ENCODE measurements at places on chromosomes 3 and 15.

- peak; percentile 9 for DNase-seq
Observed at GRCh38 chr3:45937206-45938042, 5.8 kb upstream of the CXCR6 start.

- DNase-seq, result no peak
Observed at GRCh38 chr15:97237160-97237559, 723.3 kb upstream of the ARRDC4 start.

- no peak for DNase-seq
Observed at GRCh38 chr3:47541583-47542108, 28.1 kb upstream of the ELP6 start.

DNA sequence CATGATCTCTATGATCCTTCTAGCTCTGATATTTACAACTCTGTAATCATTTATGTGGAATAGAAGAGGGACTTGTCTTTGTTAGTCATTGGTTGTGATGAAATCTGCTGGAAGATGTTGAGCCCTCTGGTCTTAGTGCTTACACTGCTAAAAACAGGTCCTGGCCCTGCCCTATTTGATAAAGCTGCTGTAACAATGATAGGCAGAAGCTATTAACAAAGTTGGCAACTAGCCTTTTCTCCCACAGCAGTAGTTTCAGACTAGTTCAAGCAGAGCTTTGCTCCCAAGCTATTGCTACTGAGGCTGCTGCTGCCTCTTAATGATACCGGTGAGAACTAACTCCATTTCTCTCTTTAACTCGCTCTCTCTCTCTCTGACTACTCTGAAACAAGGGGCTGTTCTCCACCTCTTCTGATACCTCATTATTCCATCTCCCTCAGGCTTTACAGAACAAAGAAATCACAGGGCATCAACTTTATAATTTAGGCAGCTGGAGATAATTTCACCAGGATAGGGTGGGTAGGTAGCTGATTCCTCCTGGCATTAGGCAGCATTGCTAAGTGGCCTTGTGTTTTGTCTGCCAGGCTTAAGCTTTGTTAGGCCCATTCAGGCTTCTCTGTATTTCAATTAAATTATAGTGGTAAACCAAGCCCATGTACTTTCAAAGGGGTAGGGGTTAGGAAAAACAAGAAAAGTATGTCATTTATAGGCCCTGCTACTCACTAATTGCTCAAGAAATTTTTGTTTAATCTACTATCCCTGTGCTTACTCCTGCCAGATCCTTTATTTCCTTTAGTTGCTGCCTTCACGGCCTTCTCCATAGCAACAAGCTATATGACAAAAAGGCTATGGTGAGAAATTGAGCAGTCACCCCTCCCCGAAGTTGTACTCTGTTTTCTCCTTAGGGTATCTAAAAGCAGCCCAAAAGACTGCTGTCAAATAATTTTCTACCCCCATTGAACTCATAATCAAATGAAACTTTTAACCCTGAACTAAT lies 139.6 kb downstream of the RBPMS2 start:
- no peak for DNase-seq

GRCh38 chr3:112670824-112671223 lies 29.9 kb upstream of the CCDC80 start:
- DNase-seq, result no peak

DNA sequence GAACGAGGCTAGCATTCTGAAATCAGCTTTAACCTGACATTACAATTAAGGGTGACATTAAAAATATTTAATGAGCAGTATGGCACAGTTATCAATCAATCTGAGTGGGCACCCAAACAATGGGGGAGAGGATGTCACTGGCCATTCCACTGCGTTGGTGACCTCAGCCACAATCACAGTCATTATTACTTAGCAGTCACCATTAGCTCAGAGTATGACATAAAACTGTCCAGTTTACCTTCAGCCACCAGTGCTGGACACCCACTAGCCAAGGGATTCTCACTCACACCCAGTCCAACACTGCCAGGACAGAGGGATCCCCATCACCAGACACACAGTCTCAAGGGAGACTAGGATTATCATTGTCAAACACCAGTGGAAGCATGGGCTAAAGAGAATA lies 17.5 kb upstream of the REC114 start:
- DNase-seq, result no peak

- DNase-seq, result no peak
Observed at GRCh38 chr3:108998436-108998835, 44.8 kb upstream of the GUCA1C start.

DNA sequence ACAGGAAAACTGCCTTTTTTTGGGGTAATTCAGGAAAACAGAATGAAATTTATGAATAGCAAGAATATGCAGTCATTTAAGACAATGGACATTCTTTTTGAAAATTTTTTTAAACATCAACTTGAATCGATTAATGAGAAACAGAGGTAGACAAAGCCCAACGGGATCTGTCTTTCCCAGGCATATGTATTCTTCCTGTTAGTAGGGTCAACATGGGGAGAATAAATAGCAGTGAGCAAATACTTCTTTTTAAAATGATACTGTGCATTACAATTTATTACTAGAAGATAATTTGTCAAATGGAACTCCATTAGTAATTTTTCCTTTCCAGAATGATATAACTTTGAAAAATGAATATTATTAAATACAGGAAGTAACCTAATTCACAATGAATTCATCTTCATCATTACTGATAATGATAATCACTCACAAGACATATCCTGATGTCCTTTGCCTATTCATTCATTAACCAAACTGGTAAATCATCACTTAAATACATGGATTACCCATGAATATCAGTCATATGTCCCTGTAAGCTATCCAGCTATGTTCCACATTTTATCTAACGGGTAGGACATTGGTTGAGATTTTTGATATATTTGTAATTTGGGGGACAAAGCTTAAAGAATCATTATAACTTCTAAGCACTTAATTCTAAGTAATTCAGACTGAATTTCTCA lies 209.2 kb upstream of the CDIN1 start:
- DNase-seq, result no peak

DNA sequence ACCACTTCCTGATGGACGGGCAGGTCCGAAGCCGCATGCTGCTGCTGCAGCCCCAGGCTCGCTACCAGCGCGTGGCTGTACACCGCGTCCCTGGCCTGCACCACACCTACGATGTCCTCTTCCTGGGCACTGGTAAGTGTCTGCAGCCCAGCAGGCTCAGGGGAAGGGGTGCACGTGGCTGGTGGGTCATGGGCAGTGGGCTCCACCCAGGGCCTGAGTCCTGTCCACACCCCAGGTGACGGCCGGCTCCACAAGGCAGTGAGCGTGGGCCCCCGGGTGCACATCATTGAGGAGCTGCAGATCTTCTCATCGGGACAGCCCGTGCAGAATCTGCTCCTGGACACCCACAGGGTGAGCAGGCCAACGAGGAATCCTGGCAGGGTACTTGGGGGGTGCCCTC lies 8.7 kb downstream of the CIB1 start:
- DNase-seq, result no peak

DNA sequence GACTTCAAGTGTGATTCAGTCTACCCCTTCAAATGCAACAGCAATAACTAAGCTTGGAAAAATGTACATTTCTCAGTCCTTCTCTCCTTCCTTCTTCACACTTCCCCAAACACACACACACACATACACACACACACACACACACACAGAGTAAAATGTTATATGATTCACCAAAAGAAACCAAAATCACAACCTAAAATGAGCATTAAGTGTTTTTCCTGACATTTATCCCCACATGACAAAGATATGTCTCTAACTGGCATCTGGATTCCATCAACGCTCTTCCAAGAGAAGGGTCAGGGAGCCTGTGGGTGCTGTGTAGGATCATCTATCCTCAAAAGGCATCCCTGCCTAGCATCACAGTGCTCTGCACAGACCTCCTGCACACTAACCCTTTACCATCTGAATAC lies 21.0 kb downstream of the PDZRN3 start:
- DNase-seq, result no peak

DNA sequence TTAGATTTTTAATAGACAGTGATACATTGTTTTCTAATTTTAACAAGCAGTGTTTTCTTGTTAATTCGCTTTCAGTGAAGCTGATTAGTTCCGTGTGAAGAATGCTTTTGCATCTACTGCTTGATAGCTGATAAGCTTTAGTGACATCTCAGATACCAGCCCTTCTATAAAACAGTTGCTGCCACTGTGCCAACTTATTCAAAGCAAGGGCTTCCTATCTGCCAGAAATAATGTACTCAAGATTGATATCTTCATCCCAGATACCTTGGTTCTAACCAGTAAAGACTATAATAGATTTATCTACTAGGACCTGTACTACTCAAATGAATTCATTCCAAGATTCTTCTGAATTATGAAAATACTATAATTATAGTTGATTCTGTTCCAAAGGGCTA lies 30.4 kb downstream of the RARB start:
- DNase-seq, result no peak

DNA sequence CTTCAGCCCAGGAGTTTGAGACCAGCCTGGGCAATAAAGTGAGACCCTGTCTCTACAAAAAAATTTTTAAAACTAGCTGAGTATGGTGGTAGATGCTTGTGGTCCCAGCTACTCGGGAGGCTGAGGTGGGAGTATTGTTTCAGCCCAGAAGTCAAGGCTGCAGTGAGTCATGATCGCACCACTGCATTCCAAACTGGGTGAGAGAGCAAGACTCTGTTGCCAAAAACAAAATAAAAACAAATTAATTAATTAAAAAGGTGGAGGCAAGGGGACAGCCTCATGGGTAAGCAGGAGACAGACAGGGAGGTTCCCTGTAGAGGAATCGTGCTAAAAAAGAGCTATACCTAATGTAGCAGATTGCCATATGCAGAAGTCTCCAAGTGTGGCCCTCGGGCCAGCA lies 12.6 kb downstream of the HAPLN3 start:
- no peak for DNase-seq

DNA sequence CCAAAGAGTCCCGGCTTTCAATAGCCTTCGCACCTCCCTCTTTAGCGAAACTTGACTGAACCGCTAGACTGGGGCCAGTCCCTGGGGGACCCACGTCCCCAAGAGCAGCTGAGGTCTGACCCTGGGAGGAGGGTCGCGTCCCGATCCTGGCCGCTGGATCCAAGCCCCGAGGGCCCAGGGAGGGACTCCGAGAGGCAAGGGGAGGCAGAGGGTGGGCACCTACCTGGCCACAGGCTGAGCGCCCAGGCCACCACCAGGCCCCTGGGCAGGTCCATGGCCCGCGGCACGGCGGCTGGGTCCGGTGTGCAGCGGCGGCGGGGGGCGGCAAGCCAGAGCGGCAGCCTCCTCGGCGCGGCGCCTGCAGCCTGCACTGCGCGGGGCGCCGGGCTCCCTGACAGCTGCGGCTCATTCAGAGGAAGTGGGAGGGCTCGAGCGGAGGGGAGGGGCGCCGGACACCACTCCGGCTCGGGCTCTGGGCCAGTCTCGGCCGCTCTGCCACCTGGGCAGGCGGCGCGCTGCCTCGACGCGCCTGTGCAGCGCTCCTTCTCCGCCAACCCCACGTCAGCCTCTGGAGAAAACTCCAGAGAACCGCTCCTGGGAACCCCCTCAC lies at the start of gene ITGA11:
Gene ITGA11, minus strand, starts transcription at position 372 of the 610 bp plus-strand sequence. Its CDS starts 97 bp downstream, at position 275.
- peak; percentile 17 for DNase-seq

- DNase-seq, result no peak
Observed at GRCh38 chr15:76172782-76173181, 113.0 kb downstream of the TMEM266 start.

DNA sequence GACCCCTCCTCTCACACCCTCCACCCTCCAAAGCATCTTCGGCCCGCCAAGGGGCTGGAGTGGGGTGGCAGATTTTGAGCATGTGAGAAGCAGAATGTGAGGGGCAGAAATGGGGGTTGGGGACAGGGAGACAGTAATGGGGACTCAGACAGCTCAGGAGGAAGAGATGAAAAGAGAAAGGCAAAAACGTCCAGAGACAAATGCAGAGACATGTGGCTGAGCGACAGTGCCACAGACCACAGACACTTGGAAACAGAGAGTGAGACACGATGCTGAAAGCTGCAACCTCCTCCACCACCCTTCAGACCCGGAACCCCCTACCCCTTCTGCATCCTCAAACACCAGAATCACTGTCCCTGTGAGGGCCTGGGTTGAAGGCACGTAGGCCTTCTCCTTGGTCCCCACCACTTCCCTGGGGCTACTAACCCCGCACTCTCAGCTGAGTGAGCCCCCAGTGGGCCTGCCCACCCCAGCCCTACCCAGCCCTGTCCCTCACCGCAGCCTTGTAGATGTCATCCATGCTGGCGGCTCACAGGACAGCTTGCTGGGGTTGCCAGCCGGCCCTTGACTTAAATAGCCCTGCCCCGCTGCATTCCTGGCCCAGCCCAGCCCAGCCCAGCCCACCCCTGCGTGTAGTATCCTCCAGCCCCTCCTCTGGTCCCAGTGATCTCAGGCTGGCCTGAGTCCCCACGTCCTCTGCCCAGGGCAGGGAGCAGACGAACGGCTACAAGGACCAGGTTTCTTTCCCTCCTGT lies at the start of gene TNNC1:
Gene TNNC1, minus strand, starts transcription at position 546 of the 754 bp plus-strand sequence. Its CDS starts 26 bp downstream, at position 520.
- no peak for DNase-seq

DNA sequence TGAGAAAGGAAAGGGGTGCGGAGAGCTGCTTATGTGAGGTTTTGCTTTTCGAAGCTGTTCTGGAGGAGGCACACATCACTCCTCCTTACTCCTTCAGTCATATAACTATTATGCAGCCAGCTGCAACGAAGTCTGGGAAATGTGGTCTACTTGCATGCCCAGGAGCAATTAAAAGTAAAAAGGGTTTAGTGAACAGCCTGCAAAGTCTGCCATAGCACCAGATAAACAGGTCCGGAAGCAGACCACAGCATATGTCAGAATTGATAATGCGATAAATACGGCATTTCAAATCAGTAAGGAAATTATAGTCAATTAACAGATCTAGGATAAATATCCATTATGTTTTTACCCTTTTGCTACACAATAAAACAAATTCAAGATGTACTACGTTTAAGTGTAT lies 99.5 kb downstream of the POLR2M start:
- no peak for DNase-seq

DNA sequence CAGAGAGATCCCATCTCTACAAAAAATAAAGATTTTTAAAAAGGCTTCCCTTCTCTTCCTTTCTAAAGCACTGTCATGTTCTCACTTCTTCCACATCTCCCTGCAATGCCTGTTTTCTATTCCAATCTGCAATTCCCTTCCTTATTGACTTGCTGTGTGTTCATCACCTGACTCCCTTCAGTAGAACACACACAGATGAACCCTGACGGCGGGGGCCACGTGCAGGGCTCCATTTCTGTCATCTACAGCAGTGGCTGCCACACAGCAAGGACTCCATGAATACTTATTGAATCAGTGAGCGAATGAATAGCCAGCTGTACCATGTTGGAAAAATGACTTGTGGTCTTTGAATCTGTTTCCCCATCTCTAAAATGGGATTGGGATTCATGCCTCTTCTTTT lies 26.1 kb downstream of the BHLHE40 start:
- DNase-seq, result no peak

GRCh38 chr15:85897895-85898717 lies 103.4 kb upstream of the KLHL25 start:
- DNase-seq, result no peak

- no peak for DNase-seq
Observed at GRCh38 chr3:112539825-112540650, 21.7 kb downstream of the ATG3 start.

Measured in activated T-cell treated with anti-CD3 and anti-CD28 coated beads, Interleukin-2, amount 50 U/mL, for 48 hours (primary cell).